ENCODE measurements at places on chromosomes 13 and 19.

DNA sequence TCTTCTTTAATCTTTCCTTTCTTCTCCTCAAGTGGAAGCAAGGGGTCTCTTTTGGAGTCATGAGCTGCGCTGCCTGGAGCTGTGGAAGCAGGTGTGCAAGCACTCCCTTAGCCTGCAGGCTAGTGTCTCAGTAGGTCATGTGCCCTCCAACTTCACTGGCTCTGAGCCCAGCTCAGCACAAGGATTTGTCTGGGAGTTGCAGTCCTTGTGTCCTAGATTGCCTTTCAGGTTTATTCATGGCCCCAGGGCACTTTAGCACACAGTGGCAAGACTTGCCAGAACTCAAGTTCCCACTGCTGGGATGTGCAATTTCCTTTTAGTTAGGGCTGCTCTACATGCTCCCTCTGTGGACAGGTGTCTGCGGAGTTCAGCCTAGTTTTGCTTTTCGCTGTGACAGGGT, 211.7 kb downstream of the LIG4 start:
- DNase-seq, result no peak

- no peak for DNase-seq
These were observed 2.5 kb upstream of the DCT start for GRCh38 chr13:94481941-94482340.

- no peak for DNase-seq
These were observed 8.2 kb upstream of the OR1M1 start for GRCh38 chr19:9078651-9079050.

DNA sequence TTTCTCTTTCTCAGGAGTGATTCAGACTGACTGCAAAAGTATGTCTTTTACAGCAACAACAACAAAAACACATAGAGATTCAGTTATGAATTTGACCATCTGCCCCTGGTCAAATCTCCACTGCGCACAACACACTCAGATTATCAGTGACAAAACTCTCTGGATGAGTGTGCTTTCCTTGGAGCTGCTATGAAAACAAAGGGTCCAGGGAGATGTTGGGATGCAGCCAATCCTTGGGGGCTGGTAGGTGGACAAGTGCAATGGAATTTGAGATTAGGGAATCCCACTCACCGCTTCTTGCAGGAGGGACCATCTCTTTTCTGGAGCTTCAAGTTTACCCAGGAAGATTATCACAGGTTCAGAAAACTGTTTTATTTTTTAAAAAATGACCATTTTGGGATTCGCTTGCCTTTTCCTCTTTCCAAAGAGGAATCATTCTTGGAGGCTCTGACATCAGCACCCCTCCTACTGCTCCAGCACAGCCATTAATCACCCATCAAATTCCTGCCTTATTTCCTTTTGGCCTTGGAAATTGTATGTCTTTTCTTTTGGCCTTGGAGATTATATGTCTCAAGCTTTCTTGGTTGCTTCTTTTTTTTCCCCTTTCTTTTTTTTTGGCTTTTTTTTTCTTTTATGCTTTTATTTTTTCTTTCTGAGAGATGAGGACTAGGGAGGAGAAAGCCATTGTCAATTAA, 311.8 kb downstream of the TSHZ3 start:
- no peak for DNase-seq

- DNase-seq, result no peak
These were observed 336.5 kb downstream of the FOXO1 start for GRCh38 chr13:40329781-40330485.

Measured in smooth muscle cell of the brain vasculature (primary cell).